Uterus (tissue), 4 donors: ENCODE measurements at places on chromosomes 4 and X.

DNA sequence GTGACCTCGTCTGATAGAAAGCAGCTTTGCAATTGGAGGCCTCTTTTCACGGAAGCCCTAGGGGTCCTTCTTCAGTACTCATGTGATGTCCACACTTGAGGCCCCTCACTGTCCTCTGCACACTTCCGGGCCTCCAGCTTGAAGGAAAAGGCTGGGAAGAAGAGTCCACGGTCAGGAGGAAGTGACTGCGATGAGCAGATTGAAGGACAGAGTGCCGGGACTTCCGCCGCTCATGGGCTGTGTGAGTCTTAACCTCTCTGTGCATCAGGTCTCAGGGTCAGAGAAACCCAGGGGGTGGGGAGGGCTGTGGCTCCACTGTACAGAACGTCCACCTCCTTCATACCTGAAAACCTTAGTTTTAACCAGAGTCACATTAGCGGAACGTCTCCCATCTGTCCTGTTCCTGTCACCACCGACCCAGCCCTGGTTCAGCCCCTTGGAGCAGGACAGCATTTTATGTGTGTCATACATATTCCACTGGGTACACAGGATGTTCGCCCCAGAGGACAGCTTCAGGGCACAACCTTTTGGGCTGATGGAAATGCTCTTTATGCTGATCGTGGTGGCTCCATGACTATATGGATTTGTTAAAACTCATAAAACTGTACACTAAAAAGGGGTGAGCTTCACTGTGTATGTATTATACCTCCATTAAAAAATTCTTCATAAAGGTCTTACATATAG, 51.0 kb upstream of the SORCS2 start:
- H3K4me3 ChIP-seq = no peak overlapping the region
- no peaks in the 10 kb centered on the region for H3K4me1 ChIP-seq
- no peak for DNase-seq

DNA sequence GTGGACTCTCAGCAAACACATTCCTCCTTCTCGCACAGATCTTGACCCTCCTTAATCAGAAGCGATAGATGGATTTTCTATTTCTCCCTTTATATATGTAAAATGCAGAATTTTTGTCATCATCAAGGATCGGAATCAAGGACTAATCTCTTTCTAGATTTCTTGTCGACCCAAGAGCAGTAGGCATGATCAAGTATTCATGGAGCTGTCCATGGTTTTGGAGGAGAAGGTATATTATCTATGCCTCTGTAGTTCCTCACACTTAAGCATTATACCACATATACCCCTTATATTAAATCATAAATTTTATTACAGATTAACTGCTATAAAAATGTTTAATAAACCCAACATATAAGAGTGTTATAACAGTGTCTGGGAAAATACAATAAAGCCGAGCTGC, 886.8 kb downstream of the NLGN4X start:
- H3K36me3 ChIP-seq = no peaks in the 10 kb centered on the region
- H3K4me3 ChIP-seq = no peak overlapping the region
- no peaks in the 10 kb centered on the region for H3K4me1 ChIP-seq

DNA sequence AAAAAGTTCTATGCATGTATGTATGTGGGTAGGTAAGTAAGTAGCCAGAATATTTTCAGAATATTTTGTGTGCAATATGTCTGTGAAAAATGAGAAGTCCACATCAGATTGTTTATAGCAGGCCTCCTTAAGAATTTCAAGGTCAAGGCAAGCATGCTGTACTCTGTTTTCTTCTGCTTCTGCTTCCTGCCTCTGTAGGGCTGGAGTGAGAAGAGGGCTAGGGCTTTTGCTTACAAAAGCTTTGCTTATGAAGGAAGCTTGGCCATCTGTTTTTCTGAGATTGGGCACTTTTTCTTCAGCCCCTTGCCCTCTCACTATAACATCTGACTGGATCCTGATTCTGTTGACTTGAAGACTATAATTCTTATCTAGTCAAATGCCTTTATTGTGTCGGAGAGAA, 150.4 kb downstream of the EMCN start:
- no peak overlapping the region for H3K27ac ChIP-seq
- H3K27me3 ChIP-seq = no peaks in the 10 kb centered on the region
- H3K36me3 ChIP-seq = no peaks in the 10 kb centered on the region
- no peak overlapping the region for H3K4me3 ChIP-seq

DNA sequence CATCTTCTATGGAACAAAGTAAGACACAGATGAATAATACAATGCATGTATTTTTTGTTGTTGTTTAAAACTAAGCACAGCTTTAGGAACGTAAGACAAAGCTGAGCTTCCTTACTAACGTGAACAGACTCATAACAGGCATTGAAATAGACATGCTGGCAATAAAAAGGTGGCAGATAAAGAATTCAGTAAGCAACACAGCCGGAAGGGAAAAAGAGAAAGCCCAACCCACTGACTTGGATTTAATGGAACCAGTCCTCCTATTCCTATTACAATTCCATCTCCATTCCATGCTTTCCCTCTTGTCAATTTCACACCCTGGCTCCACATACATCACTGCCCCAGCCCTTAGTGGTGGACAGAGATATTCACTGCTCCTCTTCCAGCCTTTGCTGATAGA, 182.1 kb downstream of the NSUN7 start:
- no peak overlapping the region for H3K27ac ChIP-seq
- no peak overlapping the region for H3K4me3 ChIP-seq

GRCh38 chr4:17134565-17134964, 236.1 kb upstream of the LDB2 start:
- no peaks in the 10 kb centered on the region for H3K36me3 ChIP-seq
- DNase-seq = no peak
- H3K27me3 ChIP-seq = no peaks in the 10 kb centered on the region
- no peaks in the 10 kb centered on the region for H3K4me1 ChIP-seq

GRCh38 chr4:148630051-148630450, 187.8 kb upstream of the NR3C2 start:
- no peak for DNase-seq
- no peaks in the 10 kb centered on the region for H3K27me3 ChIP-seq
- H3K27ac ChIP-seq = no peak overlapping the region

GRCh38 chrX:34918856-34919255, 23.7 kb upstream of the FAM47B start:
- H3K4me1 ChIP-seq = no peaks in the 10 kb centered on the region
- H3K27ac ChIP-seq = no peak overlapping the region
- no peak overlapping the region for H3K4me3 ChIP-seq
- DNase-seq = no peak
- no peaks in the 10 kb centered on the region for H3K27me3 ChIP-seq
- no peaks in the 10 kb centered on the region for H3K36me3 ChIP-seq

DNA sequence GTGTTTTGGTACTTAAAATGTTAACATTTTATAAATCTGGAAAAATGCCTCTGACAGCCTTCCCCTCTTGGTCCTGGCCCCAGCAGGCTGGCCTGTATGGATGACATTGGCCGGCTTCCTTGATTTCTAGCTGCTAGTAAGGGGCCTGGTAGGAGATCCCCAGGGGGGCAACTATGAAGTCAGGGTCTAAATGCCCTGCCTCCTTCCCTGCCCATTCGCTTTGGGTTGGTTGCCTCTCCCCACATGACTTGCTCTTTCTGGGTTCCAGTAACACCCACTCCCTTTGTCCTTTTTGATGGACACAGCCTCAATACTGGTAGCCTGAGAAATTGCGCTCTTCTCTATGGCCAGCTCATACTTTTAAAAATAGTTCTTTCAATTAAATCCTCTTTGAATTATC, 78.0 kb upstream of the MAD2L1 start:
- H3K4me3 ChIP-seq = no peak overlapping the region
- H3K36me3 ChIP-seq = no peaks in the 10 kb centered on the region
- DNase-seq = no peak
- H3K27ac ChIP-seq = no peak overlapping the region
- H3K4me1 ChIP-seq = no peaks in the 10 kb centered on the region
- no peaks in the 10 kb centered on the region for H3K27me3 ChIP-seq

DNA sequence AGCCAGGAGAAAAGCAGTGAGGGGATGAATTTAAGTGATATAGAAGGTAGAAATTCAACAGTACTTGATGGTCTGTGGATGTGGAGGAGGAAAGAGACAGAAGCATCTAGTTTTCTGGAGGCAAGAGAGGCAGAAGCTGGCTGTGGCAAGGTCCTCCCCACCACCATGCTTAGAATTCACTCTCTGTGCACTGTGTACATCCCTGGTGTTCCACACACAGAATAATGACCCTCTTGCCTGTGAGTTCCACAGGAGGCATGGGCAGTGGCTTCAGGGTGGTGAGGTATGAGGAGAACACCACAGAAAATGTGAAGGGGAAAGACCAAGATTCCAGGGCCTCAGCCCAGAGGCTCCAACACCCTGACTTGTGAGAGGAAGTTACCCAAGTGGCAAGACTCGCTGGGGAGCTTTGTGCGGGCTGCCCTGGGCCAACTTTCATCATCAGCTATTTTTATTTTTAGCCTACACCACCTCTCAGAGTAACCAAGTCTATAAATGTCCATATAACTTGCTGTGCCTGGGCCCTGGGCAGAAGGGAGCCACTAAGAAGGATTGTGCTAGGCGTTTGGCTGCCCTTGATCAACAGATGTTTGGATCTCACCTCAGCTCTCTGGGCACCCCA, 7.8 kb upstream of the INTS6L start:
- no peak overlapping the region for H3K27ac ChIP-seq
- H3K27me3 ChIP-seq = no peaks in the 10 kb centered on the region
- no peaks in the 10 kb centered on the region for H3K4me1 ChIP-seq
- H3K36me3 ChIP-seq = no peaks in the 10 kb centered on the region
- no peak for DNase-seq

- no peak overlapping the region for H3K27ac ChIP-seq
- no peaks in the 10 kb centered on the region for H3K36me3 ChIP-seq
- no peaks in the 10 kb centered on the region for H3K27me3 ChIP-seq
- no peaks in the 10 kb centered on the region for H3K4me1 ChIP-seq
- no peak overlapping the region for H3K4me3 ChIP-seq
Measured at GRCh38 chr4:163380703-163381102, 37.0 kb downstream of the NPY5R start.

DNA sequence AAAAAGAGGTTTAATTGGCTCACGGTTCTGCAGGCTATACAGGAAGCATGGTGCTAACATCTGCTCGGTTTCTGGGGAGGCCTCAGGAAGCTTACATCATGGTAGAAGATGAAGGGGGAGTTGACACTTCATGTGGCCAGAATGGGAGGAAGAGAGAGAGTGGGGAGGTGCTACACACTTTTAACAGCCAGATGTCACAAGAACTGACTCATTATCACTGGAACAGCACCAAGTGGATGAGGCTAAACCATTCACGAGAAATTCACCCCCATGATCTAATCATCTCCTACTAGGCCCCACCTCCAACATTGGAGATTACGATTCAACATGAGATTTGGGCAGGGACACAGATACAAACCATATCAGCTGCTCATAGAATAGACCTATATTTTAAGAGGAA, 255.8 kb downstream of the OPHN1 start:
- H3K36me3 ChIP-seq = no peaks in the 10 kb centered on the region
- H3K4me1 ChIP-seq = no peaks in the 10 kb centered on the region
- no peaks in the 10 kb centered on the region for H3K27me3 ChIP-seq
- no peak overlapping the region for H3K4me3 ChIP-seq
- DNase-seq = no peak

DNA sequence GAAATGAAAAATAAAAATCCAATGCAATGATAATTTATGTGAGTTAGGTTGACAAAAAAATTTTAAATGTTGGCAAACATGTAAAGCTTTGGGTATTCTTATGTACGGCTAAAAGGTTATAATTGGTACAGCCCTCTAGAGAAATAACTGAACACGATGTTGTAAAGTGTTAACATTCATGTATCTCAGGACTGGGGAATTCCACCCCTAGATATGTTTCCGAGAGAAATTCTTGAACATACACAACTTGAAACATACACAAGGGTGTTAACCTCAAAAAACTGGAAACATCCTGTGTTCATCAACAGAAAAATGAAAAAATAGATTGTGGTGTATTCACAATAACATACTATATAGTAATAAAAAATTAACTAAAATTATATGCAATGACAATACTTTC, 91.8 kb downstream of the CHM start:
- no peaks in the 10 kb centered on the region for H3K4me1 ChIP-seq
- DNase-seq = no peak
- H3K4me3 ChIP-seq = no peak overlapping the region
- no peaks in the 10 kb centered on the region for H3K27me3 ChIP-seq
- H3K27ac ChIP-seq = no peak overlapping the region

DNA sequence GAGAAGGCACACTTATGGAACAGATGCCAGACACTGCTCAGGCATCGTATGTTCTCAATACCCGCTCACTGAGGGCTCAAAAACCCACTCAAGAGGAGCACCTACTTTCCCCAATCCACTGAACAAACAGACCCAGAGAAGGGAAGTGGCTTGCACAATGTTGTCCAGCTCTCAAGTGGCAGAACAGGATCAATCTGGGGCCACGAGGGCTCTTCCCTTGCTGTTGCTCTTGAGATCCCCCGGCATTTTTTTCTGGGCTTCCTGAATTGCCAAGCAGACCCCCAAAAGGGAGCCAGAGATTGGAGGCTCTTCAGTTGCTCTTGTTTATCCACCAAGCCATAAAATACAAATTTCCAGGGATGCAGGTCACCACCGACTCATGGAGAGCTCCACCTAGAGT, 35.7 kb downstream of the IDS start:
- H3K36me3 ChIP-seq = no peaks in the 10 kb centered on the region
- DNase-seq = no peak
- no peaks in the 10 kb centered on the region for H3K4me1 ChIP-seq
- H3K27me3 ChIP-seq = no peaks in the 10 kb centered on the region
- H3K4me3 ChIP-seq = no peak overlapping the region

DNA sequence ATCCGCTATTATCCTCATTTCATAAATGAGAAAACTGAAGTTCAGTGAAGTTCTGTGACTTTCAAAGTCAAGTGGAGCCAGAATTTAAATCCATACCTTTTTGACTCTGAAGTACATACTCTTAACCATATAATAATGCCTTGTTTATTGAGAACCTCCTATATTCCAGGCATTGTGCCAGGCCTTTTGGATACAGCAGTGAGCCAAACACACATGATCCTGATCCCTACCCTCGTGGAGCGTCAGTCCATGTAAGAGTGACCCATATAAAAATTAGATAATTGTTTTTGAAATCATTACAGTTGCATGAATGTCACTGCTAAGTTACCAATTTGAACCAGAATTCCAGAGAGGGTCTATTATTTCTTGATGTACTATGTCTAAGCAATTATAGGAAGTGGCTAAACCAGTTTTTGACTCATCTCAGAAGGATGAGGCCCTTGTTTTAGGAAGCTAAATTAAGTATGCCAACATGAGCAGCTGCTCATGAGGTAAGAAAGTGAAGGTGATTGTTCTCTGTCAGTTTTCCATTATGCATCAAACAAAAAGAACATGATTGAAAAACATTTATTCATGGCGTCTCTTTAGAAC, 289.5 kb downstream of the GLUD2 start:
- DNase-seq = no peak
- no peak overlapping the region for H3K27ac ChIP-seq
- no peaks in the 10 kb centered on the region for H3K4me1 ChIP-seq
- no peak overlapping the region for H3K4me3 ChIP-seq
